Activated gamma-delta T cell treated with anti-CD3 and anti-CD28 coated beads, Interleukin-2, amount 50 U/mL, for 16 hours (primary cell): ENCODE measurements at places on chromosomes 7 and 10.

DNA sequence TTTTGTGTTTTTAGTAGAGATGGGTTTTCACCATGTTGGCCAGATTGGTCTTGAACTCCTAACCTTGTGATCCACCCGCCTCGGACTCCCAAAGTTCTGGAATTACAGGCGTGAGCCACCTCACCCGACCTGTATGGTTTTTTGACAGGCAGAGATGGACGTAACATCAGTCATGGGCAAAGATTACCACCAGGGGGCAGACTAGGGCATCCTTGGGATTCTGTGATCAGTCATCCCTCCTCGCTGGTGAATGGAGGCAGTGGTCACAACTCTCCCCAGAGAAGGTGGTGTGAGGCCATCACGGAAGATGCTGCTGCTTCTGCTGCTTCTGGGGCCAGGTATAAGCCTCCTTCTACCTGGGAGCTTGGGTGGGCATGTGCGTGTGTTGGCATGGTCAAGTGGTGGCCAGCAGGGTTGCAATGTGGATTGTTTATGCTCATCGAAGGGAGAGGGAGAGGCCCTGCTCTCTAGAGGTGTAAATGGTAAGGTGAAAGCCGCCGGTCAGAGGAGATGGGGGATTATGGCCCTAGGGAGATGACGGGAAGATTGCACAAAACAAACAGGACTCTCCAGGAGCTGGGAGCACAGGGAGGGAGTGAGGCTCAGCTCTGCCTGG lies 122.7 kb upstream of the PRSS1 start:
- DNase-seq, result peak; percentile 64

DNA sequence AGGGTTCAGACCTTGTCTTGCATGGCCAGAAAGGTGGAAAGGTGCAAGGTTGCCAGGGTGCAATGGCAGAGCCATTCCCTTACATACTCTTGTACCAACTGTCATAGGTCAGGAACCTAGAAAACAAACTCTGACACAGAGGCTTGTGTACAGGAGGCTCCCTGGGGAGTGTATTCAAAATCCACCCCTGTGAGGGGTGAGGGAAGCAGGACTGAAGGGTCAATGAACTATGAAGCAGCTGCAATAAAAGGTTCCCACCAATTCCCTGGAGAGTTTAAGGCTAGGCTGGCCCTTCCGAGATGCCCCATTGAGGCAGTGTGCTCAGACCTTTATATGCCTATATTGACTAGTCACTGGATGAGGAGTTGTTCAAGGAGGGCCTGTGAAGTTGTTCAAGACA lies 13.9 kb upstream of the CUZD1 start:
- no peak for DNase-seq

DNA sequence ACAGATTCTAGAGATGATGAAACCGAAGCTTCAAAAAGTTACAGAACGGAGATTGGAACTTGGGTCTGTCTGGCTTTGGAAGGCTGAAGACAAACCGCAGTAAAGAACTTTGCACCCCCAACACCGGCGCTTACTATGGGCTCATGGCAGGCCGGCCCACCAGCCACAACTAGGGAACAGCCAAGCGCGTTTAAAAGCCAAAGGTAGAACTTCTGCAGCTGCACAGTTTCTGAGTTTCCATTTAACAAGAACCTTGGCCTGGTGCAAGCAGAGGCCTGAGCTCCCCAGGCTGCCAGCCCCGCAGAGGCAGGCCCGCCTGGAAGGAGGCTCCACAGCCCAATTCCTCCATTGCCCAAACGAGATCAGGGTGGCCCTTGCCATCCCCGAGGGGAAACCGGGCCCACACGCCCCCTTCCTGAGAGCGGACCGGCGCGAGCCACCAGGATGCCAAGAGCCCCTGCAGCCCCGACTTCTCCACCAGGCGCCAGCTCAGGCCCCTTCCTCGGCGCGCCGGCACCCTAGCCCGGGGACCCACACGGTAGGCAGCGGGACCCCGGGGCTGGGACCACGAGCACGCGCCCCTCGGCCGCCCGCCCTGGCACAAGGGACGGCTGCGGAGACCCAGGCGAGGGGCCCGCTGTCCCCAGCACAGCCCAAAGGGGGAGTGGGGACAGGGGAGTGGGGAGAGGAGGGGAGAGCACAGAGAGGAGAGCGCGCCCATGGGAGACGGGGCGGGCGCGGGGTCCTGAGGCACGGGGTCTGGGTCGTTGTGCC lies 566 bp downstream of the MAD1L1 start:
- DNase-seq, result no peak

- no peak for DNase-seq
These were observed 50.7 kb upstream of the PRKG1 start for GRCh38 chr10:51023636-51024035.

GRCh38 chr10:111277661-111278060 lies 200.8 kb downstream of the ADRA2A start:
- DNase-seq, result no peak
